GM12878 (cell line): ENCODE measurements at places on chromosomes 12 and 14. TPM values are rescaled to one million over a fixed set of nuclear protein-coding genes. Genes with fewer than 3 reads are reported as not detected.

Gene SETD1B
- 15.5 and 17.3 TPM in 2 replicates for total RNA-seq

Gene ALG10B
- 12.8 and 14.1 TPM in 2 replicates for total RNA-seq

Gene HOXC5
- not detected in 2 replicates for total RNA-seq

Gene CMKLR1
- 52.3 and 53.2 TPM in 2 replicates for total RNA-seq

Gene ART4
- total RNA-seq: not detected in 2 replicates

Gene CHGA
- 0.23 TPM in 1 of 2 replicates, not detected in the other for total RNA-seq

Gene ANO4
- total RNA-seq: not detected in 2 replicates

Gene PROX2
- 0.11 and 0.33 TPM in 2 replicates for total RNA-seq

Gene KRT77
- not detected in 2 replicates for total RNA-seq
